ENCODE measurements at places on chromosomes 12 and 14.

DNA sequence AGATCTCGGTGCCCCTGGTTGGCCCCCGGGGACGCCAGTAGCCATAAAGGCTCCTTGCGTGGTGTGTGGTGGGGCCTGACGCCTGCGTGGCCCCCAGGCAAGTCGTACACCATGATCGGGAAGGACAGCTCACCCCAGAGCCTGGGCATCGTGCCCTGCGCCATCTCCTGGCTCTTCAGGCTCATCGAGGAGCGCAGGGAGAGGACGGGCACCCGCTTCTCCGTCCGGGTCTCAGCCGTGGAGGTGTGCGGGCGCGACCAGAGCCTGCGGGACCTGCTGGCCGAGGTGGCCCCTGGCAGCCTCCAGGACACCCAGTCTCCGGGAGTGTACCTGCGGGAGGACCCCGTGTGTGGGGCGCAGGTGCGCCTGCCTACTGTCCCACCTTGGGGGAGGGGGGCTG, 34.5 kb downstream of the KIF26A start:
- DNase-seq, result no peak

DNA sequence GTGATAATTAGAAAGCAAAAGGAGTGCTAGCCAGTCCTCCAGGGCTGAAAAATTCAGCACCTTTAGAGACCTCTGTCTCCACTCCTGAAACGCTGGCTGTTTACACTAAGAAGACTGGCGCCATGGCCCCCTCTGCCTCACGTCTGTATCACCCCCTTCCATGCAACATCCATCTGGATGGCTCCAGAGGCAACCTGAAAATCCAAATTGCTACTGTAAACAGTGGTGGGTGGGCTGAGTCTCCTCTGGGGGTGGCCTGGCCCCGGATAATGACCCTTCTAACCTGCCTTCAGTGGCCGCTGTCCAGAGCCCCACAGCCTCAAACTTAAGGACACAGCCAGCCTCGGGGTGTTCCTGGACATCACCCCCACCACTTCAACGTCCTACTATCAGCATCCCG, 1.4 kb downstream of the PRKD1 start:
- DNase-seq, result no peak

DNA sequence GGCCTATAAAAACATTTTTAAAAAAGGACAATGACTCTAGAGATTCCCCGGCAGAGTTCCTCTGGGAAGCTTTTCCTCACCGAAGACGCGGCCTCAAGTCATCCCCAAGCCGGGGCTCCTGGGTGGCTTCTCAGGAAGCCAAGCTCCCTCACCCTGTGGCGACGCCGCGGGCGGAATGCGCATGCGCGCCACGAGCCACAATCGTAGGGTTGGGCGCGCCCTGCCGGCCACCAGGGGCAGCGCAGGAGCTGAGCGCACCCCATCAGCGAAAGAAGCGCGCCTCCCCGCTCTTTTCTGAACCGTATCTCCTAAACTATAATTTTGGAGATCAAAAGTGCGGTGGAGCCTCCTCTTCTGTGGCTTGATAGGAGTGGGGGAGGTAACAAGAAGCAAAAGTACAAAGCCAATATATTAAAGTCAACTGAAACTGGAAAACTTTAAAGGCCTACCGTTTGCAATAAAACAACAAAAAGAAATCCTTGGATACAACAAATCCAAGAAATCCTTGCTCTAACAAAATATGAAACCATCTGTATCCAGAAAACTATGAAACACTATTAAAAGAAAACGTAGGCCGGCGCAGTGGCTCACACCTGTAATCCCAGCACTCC, 17.4 kb upstream of the CHFR start:
- DNase-seq, result peak; percentile 66

GRCh38 chr12:50111693-50112455, at the start of gene COX14:
Gene COX14 (plus strand): TSS chr12:50112236. CDS start chr12:50120044, 7,808 bp downstream.
- DNase-seq, result peak; percentile 92

DNA sequence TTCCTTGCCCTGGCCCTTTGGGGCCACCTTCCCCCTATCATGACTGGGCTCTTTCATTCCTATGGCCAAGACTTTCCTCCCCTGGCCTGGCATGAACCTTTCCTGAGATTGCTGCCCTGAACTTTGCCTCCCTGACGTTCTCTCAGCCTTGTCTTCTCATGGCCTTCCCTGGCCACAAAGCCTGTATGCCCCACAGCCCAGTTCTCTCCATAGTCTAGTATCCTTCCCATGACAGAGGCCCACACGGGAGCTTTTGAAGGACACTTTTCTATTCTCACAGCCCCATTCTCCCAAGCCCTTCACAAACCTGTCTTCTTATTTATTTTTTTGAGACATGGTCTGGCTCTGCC, 4.5 kb upstream of the RNU7-1 start:
- DNase-seq, result no peak

Measured in GM20000 (cell line).